Left ventricle myocardium inferior (tissue), 1 donor: ENCODE measurements at places on chromosomes 6 and 20. TPM values are rescaled to one million over a fixed set of nuclear protein-coding genes. Genes with fewer than 3 reads are reported as not detected.

Gene MRAP2
- 0.16 TPM for total RNA-seq

Gene MUC21
- not detected for total RNA-seq

Gene IMPG1
- not detected for total RNA-seq

- no peak for DNase-seq
These were observed 2.1 kb downstream of the EGFL8 start for GRCh38 chr6:32166411-32167061.

- DNase-seq, result no peak
These were observed 46.1 kb downstream of the TBX18 start for GRCh38 chr6:84718038-84718955.

Gene CCN6
- total RNA-seq, result not detected

Gene FAM184A
- 0.93 TPM for total RNA-seq

- DNase-seq, result no peak
These were observed 25.8 kb downstream of the MAP7 start for GRCh38 chr6:136524339-136524935.

GRCh38 chr6:96721227-96721626 is 116.0 kb downstream of the GPR63 start:
- DNase-seq, result no peak

Gene HLA-DPA1
- total RNA-seq, result 28.8 TPM

Gene RAET1G
- total RNA-seq, result 0.19 TPM

- DNase-seq, result no peak
These were observed 175.1 kb downstream of the VEGFA start for GRCh38 chr6:43944908-43945767.

Gene SPTLC3
- 9.0 TPM for total RNA-seq

Gene TRIM27
- 17.8 TPM for total RNA-seq

Gene NRN1
- total RNA-seq, result 8.8 TPM

Gene LHFPL5
- not detected for total RNA-seq

- DNase-seq, result no peak
These were observed 140.5 kb downstream of the BTBD3 start for GRCh38 chr20:12058216-12058615.

- DNase-seq, result no peak
These were observed 94.2 kb downstream of the ADAT2 start for GRCh38 chr6:143356101-143356880.

Gene TSBP1
- not detected for total RNA-seq

Gene APCDD1L
- total RNA-seq, result 0.91 TPM

Gene DBNDD2
- total RNA-seq, result 362 TPM

GRCh38 chr6:4655196-4656025 is 120.8 kb upstream of the CDYL start:
- no peak for DNase-seq

DNA sequence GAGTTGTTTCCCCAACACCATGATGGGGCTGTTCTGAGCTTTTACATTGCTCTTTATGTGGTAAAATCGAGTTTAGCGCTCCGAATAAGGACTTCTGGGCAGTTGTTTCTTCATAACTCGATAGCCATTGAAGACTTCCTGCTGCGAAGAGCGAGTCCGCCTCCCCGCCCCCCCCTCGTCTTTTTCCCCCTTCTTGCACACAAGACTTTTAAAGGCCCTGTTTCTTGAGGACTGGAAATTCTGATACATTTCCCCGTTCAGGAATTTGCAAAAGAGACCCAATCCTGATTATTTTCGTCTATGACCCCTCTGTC is 1.5 kb upstream of the CITED2 start:
- peak; percentile 47 for DNase-seq

Gene MCCD1
- not detected for total RNA-seq

GRCh38 chr6:33936886-33937285 is 133.1 kb upstream of the MLN start:
- DNase-seq, result no peak

Gene GMDS
- 7.2 TPM for total RNA-seq

DNA sequence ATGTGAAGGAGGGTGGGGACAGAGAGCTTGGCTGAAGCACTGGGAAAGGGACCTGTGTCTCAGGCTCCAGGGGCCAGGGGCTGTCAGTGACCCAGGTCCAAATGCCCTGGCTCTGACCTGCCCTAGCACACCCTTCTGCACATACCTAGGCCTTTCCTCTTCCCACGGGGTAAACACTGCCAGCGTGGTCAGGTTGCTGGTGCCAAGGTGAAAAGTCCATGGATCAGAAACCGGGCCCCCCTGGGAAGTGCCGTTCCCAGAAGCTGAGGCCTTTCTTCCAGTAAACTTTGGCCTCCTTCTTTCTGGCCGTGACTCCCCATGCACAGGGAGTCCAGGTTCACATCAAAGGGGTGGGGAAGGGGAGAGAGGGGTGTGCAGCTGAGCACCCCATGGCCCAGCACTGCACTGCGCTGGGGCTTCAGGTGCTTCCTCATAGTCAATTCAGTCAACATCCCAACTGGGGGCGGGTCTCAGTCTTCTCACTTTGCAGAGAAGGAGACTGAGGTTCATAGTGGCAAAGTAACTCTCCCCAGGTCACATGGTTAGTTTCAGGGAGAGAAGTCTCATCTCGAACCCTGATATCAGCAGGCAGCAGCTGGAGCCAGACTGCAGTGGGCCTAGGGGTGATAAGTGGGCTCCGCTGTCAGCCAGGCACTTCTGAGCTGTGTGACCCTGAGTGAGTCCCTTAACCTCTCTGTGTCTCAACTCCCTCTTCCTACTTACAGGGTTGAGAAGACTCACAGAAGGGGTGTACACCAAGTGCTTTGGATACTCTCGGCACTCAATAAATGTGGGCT is 17.0 kb downstream of the PCK1 start:
- DNase-seq, result no peak

DNA sequence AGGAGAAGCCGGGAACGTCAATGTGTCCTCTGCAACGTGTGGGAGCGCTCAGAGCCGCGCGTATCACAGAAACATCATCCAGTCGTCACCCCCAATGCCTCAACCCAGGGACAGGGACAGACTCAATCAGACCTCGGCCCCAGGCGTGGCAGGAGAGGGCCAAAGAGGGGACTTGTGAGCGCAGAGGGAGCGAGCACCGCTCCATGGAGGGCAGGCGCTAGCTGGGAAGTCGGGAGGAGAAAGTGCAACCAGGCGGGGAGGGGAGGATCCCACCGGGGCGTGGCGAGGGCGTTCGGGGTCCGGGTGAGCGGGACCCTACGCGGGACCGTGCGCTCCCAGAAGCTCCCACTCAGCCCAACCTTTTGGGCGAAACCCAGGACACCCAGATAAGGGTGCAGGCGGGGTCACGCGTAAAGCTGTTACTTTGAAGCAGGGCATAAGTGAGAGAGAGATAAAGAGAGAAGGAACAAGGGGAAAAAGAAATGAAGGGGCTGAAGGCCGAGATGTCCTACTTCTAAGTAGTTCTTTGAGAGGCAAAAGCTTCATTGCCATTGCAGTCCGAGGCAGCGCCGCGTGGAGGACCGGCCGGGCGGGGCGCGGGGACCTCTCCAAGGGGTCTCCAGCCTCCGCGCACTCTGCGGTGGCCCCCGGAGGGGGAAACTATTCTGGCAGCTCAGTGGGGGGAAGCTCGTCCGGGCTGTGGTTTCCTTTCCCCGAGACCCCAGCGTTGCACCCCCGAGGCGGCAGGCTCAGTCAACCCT is 862 bp upstream of the SOBP start:
- peak; percentile 43 for DNase-seq

GRCh38 chr20:61322151-61322865 is 70.2 kb downstream of the CDH4 start:
- DNase-seq, result no peak

DNA sequence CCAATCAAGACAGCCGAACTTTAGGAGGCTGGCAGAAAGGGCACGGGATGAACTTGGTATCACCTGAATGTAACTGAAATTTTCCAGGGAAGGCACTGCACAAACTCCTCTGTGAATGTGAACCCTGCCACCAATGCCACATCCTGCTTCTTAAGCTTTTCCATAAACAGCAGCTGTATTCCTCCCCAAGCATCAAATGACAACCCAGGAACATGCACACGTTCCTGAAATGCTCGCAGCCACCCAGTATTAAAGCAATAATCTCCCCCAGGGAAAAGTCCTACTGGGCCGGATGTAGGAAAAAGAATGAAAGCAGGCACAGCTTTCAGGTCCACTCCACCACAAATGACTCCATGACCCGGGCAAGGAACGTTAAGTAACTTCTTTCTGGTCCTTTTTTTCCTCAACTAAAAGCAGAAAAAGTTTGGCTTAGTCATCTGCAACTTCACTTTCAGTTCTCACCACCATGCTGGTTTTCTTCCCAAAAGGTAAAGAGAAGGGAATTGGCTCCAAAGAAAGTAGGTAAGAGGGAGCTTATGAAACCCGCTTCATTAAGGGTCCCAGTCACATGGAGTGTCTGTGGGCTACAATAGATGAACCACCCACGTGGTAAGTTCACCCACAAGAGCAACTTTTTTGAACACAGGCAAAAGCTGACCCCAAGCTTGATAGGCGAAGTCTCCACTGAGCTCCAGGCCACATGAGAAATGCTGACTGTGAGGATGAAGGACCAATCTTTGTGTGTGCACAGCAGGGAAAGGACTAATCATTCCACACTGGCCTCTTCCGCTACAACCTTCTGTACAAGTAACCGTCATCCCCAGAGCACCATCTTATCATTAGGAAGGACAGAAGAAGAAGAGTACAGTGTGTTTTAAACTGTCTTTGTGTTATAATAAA is 90.1 kb downstream of the HIVEP2 start:
- DNase-seq, result no peak

DNA sequence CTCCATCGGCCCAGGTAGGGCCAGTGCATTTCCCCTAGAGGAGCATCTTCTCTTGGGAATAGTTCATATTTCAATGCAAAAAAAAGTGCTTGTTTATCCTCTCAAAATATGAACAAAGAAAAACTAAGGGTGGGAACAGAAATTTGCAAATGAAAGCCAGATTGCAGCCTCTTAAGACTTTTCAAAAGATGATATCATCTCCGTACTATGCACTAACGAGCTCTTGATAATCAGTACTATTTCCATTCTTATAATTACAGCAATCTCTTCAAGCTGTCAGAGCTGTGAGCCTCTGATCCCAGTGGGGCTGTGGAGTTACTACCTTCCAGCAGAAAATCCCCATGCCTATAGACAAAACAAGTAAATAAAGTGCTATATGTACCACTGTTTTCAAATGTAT is 77.1 kb downstream of the SOD2 start:
- no peak for DNase-seq

DNA sequence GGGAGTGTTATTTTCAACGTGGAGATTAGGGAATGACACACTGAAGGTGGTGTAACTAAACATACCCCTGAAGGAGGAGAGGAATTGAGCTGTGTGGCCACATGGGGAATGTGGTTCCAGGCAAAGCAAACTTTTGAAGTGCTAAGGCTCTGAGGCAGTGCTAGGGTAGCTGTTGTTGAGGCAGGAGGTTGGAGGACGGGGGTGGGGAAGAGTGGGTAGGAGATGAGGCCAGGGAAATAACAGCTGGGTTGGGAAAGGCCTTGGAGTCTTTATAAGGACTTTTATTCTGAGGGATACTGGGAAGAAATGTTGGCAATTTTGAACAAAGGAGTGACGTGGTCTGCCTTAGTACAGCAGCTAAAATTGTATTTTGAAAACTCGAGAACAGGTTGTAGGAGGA is 13.0 kb downstream of the RPRD1B start:
- DNase-seq, result no peak

GRCh38 chr6:138030872-138031271 is 76.3 kb downstream of the PERP start:
- no peak for DNase-seq
